ENCODE measurements at places on chromosomes 4 and X. TPM values are rescaled to one million over a fixed set of nuclear protein-coding genes. Genes with fewer than 3 reads are reported as not detected.

The FAM149A gene
- 13.2 TPM for total RNA-seq

DNA sequence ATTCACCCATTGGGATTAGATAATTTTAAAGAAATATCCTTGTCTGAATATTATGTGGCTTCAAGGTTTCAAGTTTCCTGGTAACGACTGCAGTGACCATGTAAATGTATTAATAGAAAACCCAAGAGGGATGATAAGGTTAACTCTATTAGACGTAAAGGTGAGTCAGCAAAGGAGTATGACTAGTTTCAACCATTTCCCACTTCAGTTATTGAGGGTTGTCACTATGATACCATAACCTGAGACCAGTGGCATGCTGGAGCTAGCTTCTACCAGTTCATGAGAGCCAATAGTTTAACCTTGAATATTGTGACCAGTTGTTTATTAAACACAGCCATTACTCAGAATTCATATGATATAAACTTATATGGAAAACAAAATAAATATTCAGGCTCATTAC lies 270.1 kb downstream of the TMA16 start:
- no peak for DNase-seq

DNA sequence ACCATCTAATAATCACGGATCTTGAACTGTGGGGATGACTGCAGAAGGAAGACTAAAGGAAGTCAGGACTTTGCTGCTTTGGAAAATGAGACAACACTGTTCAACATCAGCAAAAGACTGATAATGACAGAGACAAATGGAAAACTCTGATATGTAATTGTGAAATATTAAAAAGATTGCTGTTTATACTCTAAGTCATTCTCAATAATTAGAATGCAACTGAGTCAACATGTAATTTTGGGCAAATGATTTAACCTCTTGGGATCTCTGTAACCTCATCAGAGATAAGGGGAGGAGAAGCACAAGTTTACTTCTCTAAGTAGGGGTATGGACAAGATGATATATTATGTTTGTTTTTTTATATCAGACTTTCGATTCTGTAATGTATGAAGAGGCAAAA lies 121.9 kb downstream of the GASK1B start:
- DNase-seq: no peak

The GASK1B gene
- total RNA-seq: 30.6 TPM

- DNase-seq: no peak
Observed at GRCh38 chr4:141391293-141391692, 170.6 kb downstream of the ZNF330 start.

- no peak for DNase-seq
Observed at GRCh38 chrX:39140581-39140980, 339.3 kb downstream of the MID1IP1 start.

DNA sequence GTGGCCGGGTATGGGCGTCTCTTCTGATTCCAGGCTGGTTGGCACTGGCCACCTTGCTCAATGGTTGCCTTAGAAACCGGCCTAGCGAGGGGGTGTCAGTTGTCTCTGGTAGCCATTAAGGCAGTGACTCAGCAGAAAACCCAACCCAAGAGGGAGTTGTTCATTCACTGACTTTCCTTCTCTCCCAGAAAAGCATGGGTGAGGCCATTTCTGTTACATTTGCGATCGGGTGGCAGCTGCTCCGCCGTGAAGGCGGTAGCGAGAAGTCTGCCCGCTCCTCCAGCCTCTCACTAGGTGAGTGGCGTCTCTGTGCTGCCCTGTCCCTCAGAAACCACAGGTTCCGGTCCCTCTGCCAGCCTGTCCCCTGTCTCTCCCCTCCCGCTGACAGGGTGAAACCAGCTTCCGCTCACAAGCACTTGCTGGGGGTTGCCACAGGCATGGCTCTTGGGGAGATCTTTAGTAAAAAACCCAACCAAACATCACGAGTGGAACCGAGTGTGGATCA lies 17.4 kb downstream of the IRAK1 start:
- DNase-seq: no peak

DNA sequence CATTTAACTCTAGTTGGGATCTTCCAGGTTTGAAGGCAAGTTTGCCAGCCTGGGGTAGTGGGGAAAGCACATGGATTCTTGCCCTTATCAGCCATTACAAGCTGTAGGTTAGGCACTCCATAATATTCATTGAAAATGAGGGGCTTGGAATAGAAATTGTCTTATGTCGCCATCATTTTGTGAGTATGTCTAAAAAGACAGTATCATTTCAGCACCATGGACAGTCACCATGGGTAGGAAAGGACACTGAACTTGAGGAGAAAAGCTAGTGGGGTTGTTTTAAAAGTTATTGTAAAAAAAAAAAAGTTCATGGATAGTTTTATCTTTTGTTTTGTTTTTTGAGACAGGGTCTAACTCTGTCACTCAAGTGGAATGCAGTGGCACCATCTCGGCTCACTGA lies 356.1 kb downstream of the HNRNPD start:
- DNase-seq: no peak

DNA sequence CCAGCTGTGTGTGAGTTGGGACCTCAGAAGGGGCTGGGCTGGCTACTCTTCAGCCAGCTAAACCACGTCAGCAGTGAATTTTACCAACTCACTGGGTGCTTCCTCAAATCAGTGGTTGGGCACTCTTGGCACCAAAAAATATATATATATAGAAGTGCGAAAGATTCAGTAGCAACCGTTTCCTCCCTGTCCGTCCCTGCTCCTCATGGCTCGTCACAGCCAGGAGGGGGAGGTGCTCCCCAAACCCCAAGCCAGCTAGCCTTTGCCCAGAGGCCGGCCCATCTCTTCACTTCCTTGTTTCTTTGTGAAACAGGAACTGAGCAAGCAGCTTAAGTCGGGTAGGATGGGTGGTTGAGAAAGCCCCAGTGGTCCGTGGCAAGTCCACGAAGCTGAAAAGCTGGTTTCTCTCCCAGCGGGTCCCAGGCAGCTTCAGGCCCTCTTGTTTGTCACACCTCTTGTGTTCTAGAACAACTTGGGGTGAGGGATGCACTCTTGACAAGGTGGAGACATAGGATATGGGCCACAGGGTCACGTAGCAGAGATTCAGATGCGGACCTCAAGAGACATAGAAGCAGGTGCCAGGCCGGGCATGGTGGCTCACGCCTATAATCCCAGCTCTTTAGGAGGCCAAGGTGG lies 6.8 kb upstream of the SASH3 start:
- DNase-seq: no peak

DNA sequence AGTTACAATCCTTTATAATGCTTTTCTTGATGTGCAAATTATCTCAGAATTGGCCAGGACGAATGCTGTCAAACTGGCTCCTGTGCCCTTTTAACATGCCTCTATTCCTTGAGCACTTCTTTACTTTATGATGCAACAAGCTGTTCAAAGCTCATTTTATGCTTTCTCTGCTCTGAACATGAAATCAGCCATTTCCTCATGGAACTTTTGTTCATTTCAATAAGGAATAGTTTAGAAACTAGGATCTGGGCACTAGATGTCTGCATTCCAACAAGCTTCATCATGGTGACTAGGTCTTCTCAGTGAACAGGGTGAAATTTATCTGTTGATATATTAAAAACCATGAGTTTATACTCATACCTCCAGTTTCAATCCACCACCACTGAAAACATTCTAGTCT lies 87.3 kb upstream of the TEX13A start:
- DNase-seq: no peak

The RAB33A gene
- total RNA-seq: 13.5 TPM

DNA sequence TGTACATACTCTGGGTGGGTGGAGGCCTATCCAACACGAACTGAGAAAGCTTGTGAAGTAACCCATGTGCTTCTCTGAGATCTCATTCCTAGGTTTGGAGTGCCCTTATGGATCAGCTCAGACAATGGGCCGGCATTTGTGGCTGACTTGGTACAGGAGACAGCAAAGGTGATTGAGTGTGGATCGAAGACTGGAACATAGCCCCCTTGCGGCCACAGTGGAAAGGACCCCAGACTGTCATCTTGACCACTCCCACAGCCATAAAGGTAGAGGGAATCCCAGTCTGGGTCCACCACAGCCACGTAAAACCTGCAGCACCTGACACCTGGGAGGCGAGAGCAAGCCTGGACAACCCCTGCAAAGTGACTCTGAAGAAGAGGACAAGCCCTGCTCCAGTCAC lies 598.0 kb upstream of the AADAT start:
- DNase-seq: no peak

The CYSLTR1 gene
- 2.6 TPM for total RNA-seq

DNA sequence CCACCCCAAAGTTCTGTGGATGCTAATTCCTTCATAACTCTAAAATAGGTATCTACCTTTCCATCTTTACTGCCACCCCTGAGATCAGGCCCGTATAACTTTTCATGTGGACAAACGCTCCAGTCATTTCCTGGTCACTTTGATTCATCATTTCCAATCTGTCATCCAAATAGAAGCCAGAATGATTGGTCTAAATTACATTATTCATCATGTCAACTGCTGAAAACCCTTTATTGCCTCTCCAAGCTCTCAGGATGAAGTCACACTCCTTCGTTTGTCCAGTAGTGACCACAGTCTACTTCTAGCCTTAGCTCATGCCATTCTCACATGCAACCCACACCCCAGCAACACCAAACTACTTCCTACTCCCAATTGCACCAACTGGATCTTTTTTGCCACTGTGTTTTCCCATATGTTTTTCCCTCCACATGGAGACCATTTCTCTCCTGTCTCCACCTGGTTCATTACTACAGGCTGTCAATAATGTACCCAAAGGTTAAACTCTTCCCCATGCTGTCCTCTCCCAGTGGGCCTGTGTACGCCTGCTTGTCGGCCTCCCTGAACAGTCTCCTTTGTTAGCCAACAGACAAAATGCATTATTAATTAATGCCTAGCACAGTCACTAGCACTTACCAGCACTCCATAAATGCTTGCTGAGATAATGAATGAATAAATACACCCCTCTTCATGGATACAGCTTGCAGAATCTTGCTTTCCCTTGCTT lies 382.6 kb upstream of the NOCT start:
- DNase-seq: no peak

- DNase-seq: no peak
Observed at GRCh38 chrX:150224676-150225075, 138.4 kb upstream of the MAMLD1 start.

DNA sequence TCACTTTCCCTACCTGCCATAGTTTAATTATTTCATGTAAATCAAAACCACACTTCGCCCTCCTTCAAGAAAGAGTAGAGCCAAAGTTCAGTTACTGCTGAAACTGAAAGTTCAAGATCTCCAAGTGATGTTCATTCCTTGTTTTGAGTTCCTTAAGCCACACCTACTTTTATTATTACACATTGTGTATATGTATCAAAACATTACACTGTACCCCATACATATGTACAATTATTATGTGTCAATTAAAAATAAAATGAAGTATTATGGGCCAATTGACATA lies 892.3 kb upstream of the NDST4 start:
- DNase-seq: no peak

The NEK1 gene
- total RNA-seq: 31.6 TPM

- DNase-seq: no peak
Observed at GRCh38 chr4:105662935-105663675, 45.4 kb downstream of the INTS12 start.

DNA sequence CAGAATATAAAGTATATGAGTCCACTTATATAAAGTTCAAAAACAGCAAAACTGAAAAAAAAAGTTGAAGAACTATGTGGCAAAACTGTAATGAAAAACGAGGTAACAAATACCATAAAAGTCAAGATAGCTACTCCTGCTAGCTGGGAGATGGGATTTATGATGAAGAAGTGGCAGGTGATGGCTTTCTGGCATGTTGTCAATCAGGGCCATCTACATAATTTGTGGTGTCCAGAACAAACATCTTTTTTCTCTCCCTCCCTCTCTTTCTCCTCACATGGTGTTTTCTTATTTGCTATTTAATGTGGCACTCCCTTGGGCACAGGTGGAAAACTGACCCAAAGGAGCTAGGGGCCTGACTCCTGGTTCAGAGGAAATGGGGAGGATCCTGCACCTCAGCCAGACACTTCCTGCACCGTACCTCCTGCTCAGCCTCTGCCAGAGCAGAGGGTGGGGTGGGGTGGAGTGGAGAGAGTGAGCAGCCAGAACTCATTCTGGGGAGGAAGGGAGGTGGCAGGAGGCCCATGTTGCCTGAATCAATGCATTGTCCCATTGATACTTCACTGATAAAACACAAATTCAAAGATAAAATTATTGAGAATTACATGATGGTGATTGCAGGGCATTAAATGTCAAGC lies 5.3 kb upstream of the SAP30 start:
- no peak for DNase-seq

DNA sequence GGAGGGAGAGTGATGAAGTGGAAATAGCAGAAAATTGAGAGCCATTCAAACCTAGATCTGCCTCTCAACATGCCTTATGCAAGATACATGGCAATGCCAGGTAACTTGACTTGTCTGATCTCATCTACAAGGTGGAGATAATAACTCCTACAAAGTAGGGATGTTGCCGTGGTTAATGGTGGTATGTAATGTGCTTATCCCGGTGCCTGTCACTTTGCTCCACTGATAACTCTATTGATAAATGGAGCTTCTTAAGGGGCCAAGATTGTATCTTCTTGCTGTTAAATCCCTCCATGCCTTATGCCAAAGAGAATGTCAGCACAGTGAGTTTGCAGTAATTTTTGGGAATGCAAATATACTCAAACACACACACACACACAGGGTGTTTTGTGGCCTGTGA lies 355.8 kb downstream of the MAPK10 start:
- DNase-seq: no peak

GRCh38 chrX:153225438-153226098 lies 46.5 kb downstream of the MAGEA1 start:
- no peak for DNase-seq

The ATP8A1 gene
- total RNA-seq: 174 TPM

The PAGE5 gene
- total RNA-seq: not detected

DNA sequence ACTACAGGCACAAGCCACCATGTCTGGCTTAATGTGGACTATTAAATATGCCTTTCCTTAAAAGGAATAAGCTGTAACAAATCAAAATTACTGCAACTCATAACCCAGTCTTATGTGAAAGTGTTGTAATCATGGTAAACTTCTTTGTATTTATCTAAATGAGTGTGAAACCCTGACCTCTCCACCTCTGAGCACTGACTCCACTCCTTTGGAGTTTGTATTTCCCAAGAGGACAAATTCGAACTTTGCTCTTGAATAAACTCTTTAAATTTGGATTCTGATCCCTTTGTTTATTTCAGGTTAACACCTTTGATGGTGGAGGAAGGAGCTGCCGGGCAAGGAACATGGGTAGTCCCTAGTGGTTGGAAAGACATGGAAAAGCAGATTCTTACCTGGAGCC lies 48.3 kb upstream of the FAM9A start:
- DNase-seq: no peak

The IGSF1 gene
- total RNA-seq: 1.7 TPM

DNA sequence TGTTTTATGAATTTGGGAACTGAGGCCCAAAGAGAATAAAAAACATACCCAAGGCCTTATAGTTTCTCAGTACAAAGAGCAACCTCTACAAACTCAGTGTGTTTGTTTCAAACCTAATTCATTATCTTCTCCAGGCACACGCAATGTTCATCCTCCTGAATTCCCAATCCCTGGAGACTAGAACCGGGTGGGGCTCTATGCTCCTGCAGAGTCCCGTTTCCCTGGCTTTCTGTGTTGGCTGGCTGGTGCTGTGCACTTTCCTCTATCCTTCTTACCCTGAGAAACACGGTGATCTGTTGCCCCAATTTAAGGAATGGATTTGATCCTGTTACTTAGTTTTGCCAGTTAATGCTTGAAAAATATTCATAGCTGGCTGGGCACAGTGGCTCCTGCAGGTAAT lies 63.9 kb downstream of the FGFBP1 start:
- DNase-seq: no peak

The SPACA5 gene
- total RNA-seq: not detected

The NPY1R gene
- 8.2 TPM for total RNA-seq

GRCh38 chr4:11548597-11549082 lies 119.9 kb upstream of the HS3ST1 start:
- no peak for DNase-seq

Measured in cerebellum (tissue), 4 donors.